Progenitor cell of endocrine pancreas (in vitro differentiated cells): ENCODE measurements at places on chromosomes 3 and 15. TPM values are rescaled to one million over a fixed set of nuclear protein-coding genes. Genes with fewer than 3 reads are reported as not detected.

The CCDC13 gene
- total RNA-seq, result 2.3 and 2.5 TPM in 2 replicates

The NANOGP8 gene
- 0.36 and 0.75 TPM in 2 replicates for total RNA-seq

The MYZAP gene
- 11.5 and 11.9 TPM in 2 replicates for total RNA-seq

The VIPR1 gene
- 5.8 and 6.8 TPM in 2 replicates for total RNA-seq

DNA sequence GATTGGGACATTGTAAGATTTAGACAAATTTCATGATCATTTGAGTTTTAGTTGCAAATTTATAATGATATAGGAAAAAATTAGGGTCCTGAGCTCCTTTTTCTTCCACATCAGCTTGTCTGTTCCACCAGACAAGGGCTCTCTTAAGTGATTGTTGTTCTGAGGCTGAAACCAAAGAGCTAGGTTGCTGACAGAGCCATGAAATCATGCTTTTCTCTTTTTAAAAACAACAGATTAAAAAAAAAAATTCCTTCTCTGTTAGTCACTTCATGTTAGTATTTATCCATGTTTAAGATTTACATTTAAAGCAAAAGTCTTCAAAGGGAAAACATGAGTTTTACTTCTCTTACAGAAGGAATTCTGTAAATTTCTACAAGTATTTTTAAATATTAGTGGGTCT, 56.8 kb downstream of the ATP2C1 start:
- DNase-seq, result no peak
- no peaks in the 10 kb centered on the region for H3K27me3 ChIP-seq

DNA sequence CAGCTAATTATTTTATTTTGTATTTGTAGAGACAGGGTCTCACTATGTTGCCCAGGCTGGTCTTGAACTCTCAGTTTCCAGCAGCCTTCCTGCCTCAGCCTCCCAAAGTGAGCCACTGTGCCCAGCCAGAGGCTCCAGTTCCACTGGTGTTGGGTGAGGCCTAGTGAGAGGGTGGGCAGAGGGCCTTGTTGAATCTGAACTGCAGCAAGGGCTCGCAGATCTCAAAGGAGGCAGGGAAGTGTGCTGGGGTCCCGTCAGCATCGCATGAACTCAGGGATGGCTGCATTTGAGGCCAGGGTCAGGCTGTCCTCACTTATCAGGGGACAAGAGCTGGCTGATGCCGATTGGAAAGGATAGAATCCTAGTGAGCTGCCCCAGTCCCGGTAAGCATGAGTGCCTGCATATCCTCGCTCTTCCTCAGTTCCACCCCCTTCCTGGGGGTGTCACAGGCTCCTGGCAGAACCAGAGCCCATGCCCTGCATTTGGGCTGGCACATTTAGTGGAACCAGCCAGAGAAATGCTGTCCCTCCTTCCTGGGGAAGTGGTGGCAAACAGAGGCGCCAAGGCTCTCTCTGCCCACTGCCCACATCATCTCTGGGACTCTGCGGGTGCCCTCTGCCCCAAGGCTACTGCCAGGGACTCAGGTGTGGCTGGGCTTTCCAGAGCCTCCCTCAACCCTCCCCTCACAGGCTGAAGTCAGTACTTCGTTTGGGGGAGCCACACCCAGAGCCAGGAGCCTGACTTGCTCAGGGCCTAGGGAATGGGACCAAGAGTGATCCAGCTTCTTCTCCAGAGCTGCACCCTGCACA, 24.1 kb downstream of the ALS2CL start:
- no peak overlapping the region for H3K4me3 ChIP-seq
- peaks cover 57% of the 10 kb centered on the region for H3K27me3 ChIP-seq

GRCh38 chr3:86837871-86838270, 153.1 kb downstream of the VGLL3 start:
- no peak for DNase-seq
- H3K27me3 ChIP-seq, result no peaks in the 10 kb centered on the region
- H3K4me1 ChIP-seq, result no peaks in the 10 kb centered on the region
- no peak overlapping the region for H3K4me3 ChIP-seq
- no peaks in the 10 kb centered on the region for H3K36me3 ChIP-seq

DNA sequence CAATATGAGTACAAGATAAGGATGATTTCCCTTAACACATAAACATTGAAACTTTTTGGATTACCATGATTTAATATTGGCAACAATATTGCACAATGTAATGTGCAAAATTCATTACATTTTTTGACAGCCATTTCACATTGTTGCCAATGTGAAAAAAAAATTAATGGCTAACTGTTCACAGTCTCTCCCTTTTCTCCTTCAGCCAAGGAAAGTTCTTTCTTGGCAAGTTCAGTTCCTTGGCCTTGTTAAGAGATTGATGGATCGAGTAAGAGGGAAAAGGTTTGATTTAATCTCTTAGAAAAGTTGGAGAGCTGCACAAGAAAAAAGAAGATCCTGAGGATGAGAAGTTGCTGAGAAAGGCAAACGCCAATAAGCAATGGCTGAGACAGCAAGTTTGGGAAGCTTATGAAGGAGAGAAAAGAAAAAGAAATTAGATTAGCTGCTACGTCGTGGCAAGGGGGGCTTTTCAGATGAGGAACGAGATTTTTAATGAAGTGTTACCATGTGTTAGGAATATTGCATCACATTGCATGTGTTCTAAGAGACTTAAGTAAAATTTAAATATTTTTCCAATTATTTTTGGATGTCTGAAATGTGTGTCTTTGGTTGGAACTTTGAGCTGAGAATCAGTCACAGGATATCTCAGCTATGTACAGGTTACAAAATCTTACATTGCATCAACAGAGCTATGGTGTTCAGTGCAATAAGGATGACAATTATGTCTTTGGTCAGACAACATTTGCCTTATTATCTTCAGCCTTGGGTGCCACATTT, 61.4 kb upstream of the ZNF280D start:
- no peaks in the 10 kb centered on the region for H3K36me3 ChIP-seq
- H3K27ac ChIP-seq, result no peak overlapping the region
- H3K4me1 ChIP-seq, result no peaks in the 10 kb centered on the region
- no peak overlapping the region for H3K4me3 ChIP-seq
- H3K27me3 ChIP-seq, result no peaks in the 10 kb centered on the region
- no peak for DNase-seq

DNA sequence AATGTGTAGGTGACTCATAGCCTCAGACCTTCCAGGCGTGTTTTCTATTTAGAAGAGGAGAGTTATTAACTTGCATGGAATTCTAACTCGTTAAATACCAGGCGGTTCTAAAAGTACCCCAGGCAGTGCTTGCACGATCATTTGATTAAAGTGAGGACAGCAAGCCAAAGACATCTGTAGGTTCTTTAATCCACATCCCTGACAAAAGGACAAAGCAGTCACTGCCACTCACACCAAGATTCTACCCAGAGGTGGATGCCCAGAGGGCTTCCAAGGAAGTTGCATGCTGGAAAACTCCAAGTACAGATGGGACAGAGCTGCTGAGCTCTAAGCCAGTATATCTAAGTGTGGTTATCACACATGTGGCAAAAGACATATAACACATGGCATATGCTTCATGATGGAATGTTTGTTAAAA, 372.1 kb downstream of the ROBO2 start:
- no peak for DNase-seq
- peaks cover 5% of the 10 kb centered on the region for H3K4me1 ChIP-seq

DNA sequence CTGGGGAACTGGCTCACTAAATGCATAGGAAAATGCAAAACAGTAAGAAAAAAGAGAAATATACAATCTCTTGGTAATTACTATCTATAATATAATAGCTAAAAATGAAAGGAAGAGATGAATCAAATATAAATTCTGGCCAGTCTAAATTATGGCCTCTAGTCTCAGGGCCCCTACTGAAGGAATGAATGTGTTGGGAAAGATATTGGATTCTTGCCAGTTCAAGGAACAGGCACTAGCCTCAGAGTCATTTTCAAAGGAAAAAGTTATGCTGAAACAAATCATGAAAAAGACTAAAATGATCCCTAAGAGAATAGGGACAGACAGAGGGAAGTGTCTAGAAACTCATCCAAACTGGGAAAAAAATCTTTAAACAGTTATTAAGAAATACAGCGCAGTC, 62.4 kb downstream of the C3orf80 start:
- H3K36me3 ChIP-seq, result peaks cover 11% of the 10 kb centered on the region
- no peaks in the 10 kb centered on the region for H3K27me3 ChIP-seq
- no peak overlapping the region for H3K4me3 ChIP-seq
- H3K4me1 ChIP-seq, result no peaks in the 10 kb centered on the region
- no peak overlapping the region for H3K27ac ChIP-seq

DNA sequence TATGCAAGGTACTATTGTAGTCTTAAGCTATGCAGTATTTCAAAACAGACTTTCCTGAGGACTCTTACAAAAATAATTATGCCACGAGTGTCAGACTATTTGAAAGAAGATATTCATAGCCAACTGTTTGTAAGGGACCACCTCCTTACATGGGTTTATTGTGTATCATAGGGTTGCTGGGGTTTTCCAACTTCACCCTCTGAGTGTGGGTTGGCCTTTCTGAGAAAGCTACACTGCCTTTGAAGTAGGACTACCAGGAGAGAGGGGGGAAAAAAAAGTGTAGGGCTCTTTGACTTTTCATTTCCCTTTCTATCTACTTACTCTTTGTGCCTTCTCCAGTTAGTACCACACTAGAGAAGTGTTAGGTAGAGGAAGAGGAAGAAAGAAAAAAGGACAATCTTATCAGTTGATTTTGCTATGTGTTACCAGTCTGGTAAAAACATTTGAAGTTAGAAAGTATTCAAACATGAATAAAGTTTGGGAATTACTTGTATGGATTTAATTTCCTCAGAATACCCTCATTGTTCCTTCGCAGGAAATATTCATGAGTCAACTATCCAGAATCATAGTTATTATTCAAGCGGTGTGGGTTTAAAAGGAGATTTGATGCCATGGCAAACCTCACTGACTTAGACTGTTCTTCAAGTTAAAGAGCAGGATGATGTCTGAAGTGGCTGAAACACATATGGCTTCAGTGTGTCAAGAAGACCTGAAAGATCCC, 329.3 kb upstream of the THBS1 start:
- H3K4me1 ChIP-seq, result no peaks in the 10 kb centered on the region
- no peaks in the 10 kb centered on the region for H3K36me3 ChIP-seq
- no peak for DNase-seq
- H3K27ac ChIP-seq, result no peak overlapping the region
- H3K27me3 ChIP-seq, result peaks cover 15% of the 10 kb centered on the region
- no peak overlapping the region for H3K4me3 ChIP-seq

- peaks cover 6% of the 10 kb centered on the region for H3K4me1 ChIP-seq
- H3K27me3 ChIP-seq, result no peaks in the 10 kb centered on the region
- DNase-seq, result no peak
- H3K27ac ChIP-seq, result no peak overlapping the region
- H3K36me3 ChIP-seq, result no peaks in the 10 kb centered on the region
Measured at GRCh38 chr3:177469216-177469615, 271.9 kb upstream of the TBL1XR1 start.

DNA sequence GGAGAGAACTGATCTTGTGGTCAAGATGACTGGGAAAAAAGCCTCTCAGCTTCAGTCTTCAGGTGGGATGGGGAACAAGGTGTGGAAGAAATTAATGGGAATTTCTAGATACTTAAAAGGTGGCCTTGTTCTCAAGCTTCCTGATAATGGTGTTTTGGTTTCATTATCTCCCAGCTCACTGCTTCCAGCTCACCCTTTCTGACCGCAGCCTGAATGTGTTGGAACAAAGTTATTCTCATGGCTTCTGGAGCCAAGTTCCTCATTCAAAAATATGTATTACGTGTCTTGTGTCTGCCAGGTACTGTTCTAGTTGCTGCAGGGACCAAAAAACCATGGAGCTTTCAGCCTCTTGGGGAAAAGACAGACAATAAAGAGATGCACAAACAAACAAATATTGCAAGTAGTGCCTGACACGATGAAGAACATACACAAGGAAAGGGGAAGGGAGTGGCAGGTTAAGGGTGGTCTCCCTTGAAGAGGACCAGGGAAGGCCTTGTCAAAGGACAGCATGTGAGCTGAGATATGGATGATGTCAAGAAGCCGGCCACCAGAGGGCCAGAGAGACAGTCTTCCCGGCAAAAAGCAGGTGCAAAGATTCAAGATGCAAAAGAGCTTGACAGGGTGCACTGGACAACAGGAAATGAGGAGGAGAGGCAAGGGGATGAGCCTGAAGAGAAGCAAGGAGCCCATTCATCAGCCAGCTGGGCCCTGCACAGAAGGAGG, 35.5 kb downstream of the ARRDC4 start:
- no peak for DNase-seq
- peaks cover 5% of the 10 kb centered on the region for H3K27me3 ChIP-seq
- H3K36me3 ChIP-seq, result no peaks in the 10 kb centered on the region
- no peak overlapping the region for H3K27ac ChIP-seq
- peaks cover 3% of the 10 kb centered on the region for H3K4me1 ChIP-seq
- no peak overlapping the region for H3K4me3 ChIP-seq

DNA sequence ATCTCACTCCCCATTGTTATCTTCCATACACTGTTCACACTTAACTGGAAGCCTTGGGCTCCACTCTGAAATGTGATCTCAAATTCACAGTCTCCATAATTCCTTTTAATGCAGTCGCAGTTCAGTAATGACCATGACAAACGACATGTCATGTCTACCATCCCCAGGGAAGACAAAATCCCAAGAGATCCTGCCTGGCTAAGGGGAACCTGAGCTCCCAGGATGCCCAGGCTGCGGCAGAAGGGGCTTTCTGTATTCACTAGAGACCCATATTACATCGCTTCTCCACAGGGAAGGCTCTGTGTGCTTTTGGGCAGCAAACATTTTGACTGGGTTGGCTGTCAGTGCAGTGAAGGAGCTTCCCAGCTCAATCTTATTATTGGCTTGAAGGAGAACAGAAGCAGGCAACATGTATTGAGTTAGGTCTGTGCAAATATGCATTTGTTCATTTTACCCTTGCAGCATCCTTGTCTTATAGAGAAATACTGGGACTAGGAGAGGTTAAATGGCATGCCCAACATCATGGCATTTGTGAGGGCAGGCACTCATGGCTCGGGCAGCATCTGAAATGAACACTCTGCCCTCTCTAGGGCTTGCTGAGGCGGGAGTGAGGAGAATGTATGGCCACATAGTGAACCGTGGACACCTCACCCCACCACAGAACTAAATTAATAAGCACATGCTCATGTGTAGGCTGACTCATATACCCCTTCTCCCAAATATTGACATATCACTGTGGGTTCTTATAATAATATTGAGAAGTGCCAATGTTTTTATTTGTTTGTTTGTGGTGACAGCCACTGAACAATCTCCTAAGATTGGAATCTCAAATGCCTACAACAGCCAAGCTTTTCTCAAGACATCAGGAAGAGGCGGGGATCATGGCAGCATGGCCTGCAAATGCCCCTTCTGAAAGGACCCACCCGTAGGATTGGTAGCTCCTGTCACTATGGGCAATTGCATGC, 141.6 kb upstream of the FOXB1 start:
- no peak overlapping the region for H3K4me3 ChIP-seq
- H3K36me3 ChIP-seq, result no peaks in the 10 kb centered on the region
- no peak for DNase-seq
- peaks cover 17% of the 10 kb centered on the region for H3K27me3 ChIP-seq
